ENCODE measurements at places on chromosomes 13 and 19.
A peak's percentile ranks its signal among the peaks of the same experiment; 100 is the strongest.

DNA sequence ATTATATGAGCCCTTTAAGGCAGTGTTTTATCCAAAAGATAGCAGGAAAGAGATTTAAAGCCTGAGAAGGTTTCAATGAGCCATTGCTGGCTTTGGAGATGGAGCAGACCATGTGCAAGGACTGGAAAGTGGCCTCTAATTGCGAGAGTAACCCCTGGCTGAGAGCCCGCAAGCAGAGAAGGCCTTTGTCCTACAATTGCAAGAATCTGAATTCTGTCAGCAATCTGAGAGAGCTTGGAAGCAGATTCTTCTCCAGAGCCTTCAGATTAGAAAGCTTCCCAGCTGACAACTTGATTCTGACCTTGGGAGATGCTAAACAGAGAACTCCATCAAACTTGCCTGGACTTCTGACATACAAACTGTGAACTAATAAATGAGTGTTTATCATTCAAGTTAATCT, 528.7 kb upstream of the KLF12 start:
- DNase-seq = no peak

DNA sequence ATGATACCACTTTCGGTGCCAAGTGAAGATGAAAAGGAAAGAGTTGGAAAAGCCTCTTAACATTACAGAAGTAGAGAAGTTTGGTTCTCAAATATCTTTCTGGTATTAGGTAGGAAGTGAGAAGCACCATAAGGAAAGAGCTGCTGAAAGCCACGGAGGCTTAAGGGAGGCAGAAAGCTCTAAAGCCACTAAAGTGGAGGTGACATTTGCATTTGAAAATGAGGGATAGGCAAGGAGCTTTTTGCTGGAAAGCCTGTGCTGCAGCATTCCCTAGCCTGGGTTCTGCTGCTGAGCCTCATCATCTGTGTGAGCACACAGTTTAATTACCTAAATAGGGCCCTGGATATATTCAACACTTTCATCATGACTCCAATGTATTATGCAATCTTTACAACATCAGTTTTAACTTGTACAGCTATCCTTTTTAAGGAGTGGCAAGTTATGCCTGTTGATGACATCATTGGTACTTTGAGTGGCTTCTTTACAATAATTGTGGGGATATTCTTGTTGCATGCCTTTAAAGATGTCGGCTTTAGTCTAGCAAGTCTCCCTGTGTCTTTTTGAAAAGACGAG, 315.4 kb downstream of the RBM26 start:
- no peak for DNase-seq

DNA sequence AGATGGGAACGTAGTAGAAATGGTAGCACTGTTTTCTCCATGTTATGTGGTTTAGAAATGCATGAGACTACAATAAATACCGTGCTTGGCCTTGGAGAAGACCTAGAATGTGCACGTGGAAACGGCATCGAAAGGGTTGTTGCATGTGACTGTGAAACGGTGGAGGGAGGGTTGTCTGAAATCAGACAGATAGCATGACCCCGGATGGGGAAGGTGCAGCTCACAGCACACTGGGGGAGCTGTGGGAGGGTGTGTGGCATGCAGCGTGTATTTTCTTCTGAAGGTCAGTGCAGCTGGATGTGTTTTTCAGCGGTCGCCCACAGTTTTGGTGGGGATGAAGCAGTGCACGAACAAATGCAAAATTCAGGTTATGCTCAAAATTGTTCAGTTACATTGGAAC, 63.4 kb downstream of the CELF5 start:
- DNase-seq = no peak

GRCh38 chr13:76991432-76991795, 467 bp upstream of the CLN5 start:
- peak; percentile 83 for DNase-seq

DNA sequence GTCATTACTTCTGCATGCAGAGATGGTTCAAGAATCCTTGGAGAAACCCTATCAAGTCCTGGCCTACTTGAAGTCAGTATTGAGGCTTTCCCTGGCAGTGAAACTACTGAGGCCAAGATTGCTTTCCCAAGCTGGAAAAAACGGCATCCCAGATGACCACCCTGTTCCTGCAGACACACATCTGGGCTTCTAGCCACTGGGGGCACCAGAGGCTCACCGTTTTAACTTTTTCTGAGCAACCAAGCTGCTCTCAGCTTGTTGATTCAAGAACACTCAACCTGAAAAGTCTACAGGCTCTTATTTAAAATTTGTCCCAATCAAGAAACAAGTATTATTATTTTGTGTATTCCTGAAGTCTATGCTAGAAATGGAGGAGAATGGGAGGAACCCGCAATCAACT, 66.6 kb downstream of the SPRYD7 start:
- DNase-seq = no peak

DNA sequence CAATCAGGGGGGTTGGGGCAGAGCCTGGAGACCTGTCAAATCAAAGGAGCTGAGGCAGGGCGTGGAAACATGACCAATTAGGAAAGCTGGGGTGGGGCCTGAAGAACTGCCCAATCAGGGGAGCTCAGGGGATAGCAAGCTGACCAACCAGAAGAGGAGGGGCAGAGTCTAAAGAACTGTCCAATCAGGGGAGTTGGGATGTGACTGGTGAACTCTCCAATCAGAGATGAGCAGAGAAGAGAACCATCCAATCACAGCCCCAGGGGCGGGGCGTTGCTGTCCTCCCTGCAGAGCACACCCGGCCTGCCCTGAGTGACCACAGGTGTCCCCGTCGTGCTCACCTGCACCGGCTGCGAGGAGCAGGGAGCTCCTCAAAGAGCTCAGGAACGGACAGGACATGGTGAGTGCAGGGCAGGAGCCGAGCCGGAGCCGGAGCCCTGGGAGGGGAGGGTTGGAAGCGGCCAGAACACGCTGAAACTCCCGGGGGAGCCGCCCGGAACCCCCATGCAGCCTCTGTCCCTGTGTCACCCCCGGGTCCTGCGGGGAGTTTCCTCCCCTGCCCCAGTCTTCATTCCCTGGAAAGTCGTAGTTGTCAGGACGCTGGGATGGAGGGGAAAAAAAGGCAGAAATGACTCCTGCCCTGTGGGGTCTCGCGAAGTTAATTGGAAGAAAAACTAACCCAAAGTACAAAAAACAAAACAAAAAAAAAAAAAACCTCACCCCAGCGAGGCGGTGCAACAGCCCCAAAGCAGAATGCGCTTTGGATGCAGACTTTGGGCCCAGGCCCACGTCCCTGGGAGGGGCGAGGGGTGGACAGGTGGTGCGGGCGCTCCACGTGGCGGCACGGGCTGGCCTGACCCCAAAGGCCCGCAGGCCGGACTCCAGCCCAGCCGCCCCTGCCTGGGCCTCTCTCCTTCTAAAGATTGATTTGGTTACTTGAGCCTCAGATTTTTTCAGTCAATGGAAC, at the start of gene ZNF556:
Gene ZNF556, plus strand, starts transcription at position 311 of the 967 bp plus-strand sequence. Its CDS starts 87 bp downstream, at position 398.
- no peak for DNase-seq

- DNase-seq = no peak
Observed at GRCh38 chr19:55578031-55578760, 2.5 kb downstream of the ZNF579 start.

GRCh38 chr13:52127783-52128702, 830 bp downstream of the NEK5 start:
- DNase-seq = peak; percentile 73

DNA sequence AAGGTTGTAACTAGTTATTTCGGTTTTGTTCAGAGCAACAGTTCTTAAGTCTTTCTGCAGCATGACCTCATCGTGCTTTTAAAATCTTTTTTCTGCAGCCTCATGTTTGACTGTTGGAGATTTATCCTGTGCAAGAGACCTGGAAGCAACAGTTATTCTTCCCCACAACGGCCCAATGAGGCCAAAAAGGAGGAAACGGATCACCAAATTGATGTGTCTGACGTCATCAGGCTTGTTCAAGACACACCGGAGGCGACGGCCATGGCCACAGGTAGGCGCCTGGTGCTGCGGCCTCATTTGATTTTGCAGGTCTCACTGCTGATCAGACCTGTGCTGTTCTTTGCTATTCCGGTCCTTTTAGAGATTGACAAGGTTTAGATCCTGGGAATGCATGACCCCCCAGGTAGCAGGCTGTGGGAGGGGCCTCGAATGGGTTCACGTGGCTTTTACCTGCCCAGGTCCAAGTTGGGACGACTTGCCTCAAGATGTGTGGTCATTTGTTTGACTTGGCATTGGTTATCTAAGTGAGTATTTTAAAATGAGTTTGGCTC, 66.8 kb upstream of the MCF2L start:
- no peak for DNase-seq
